ENCODE measurements at places on chromosomes 1 and 21.

DNA sequence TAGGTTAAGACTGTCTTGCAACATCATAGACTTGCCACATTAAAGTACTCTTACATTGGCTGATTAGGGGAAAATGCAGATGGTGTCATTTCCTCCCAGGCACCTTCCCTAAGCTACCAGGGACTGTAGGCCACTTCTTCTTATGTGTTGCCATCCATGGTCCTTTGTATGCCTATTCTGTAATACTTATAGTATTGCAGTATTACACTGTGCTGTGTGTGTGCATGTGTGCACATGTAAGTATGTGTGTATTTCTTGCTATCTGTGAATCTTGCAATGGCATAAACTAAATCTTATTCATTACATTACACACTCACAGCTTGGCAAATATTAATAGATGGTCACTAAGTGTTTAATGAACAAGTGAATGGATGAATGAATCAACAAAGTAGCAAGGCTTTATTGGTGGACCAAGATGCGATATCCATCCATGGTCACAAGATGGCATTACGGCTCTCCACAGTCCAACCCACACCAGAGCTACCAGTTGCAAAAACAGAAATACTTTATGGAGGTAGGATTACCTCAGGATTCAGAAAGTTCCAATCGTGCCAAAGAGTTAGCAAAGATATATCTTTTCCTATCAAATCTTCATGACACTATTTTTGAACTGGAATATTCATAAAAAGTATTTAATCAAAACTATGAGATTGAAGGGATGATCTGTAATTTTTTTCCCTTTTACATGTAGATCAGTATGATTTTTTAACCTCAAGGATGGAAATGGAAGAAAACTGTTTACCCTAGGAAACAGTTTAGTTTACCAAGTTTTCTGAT lies 160.2 kb downstream of the DENND1B start:
- no peaks in the 10 kb centered on the region for H3K27me3 ChIP-seq
- no peaks in the 10 kb centered on the region for H3K36me3 ChIP-seq
- H3K27ac ChIP-seq, result no peak overlapping the region

DNA sequence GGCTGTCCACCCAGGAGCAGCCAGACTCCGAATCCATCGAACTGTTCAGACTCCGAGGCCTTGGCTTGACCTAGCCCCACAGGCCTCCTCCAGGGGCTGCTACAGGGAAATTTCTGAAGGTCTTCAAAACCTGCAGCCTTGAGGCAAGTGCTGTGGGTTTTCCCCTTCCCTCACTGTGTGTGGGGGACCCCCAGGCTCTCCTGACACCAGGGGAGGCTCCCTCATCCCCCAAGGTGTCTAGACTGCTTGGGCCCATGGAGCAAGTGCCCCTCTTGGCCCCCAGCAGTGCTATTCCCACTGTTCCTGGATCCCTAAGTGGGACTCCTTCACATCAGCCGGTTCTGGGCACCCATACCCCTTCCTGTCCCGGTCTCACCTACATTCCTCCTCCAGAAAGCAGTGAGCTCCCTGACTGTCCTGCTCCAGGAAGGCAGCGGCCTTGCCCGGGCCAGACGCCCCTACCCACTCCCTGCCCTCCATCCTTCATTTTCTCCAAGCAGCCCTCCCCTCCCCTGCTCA lies 814 bp downstream of the PAQR7 start:
- no peak for DNase-seq
- H3K27ac ChIP-seq, result peak overlapping the region; percentile 73
- H3K4me3 ChIP-seq, result peak overlapping the region; percentile 88
- H3K4me1 ChIP-seq, result peaks cover 24% of the 10 kb centered on the region
- H3K36me3 ChIP-seq, result no peaks in the 10 kb centered on the region

- H3K4me3 ChIP-seq, result no peak overlapping the region
- H3K27me3 ChIP-seq, result peaks cover 2% of the 10 kb centered on the region
- no peaks in the 10 kb centered on the region for H3K4me1 ChIP-seq
- no peak overlapping the region for H3K27ac ChIP-seq
These were observed 345.3 kb upstream of the ADGRL2 start for GRCh38 chr1:81455481-81455880.

GRCh38 chr1:16921391-16922185 lies at the start of gene CROCC:
Gene CROCC, plus strand, starts transcription at chr1:16921931. Its CDS starts 88 bp downstream, at chr1:16922019.
- H3K4me3 ChIP-seq, result peak within 1 kb of the TSS; percentile 65
- H3K4me1 ChIP-seq, result peaks cover 20% of the 10 kb centered on the region
- H3K27ac ChIP-seq, result peak within 1 kb of the TSS; percentile 38
- no peaks in the 10 kb centered on the region for H3K27me3 ChIP-seq
- no peak for DNase-seq

DNA sequence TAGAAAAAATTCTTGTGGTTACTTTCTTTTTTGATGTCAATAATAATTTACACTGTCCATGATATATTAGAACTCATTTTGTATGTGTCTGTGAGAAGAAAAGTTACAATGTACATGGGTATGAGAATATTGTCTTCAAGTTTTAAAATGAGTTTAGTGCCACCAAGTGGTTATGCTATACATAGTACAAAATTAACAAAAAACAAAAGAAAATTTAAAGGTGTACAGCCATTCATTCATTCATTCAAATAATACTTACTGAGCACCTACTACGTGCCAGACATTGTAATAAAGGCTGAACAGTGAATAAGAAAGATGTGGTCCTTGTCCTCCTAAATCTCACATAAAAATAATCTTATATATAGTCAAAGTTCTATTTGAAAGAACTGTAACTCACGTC lies 27.7 kb downstream of the UCHL5 start:
- no peaks in the 10 kb centered on the region for H3K27me3 ChIP-seq
- H3K27ac ChIP-seq, result no peak overlapping the region
- no peak overlapping the region for H3K4me3 ChIP-seq
- peaks cover 14% of the 10 kb centered on the region for H3K36me3 ChIP-seq
- DNase-seq, result no peak
- peaks cover 10% of the 10 kb centered on the region for H3K4me1 ChIP-seq

DNA sequence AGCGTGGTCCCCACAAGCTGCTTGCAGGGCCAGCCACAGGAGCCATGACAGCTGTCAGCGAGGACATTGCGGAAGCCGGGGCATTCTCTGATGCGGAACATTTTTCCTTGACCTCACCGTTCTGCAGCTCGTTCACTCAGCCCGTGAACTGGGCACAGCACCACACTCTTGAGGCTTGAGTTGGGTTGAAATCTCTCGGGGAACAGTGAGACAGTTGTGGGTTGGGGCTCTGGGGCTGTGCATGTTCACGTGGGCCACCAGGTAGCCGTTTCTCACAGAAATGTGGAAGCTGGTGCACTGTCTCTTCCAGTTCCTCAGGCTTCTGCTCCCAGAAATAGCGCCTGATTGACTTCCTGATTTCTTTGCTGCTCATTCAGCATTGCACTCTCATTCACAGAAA lies 69.8 kb downstream of the SPSB1 start:
- peaks cover 2% of the 10 kb centered on the region for H3K36me3 ChIP-seq
- peaks cover 13% of the 10 kb centered on the region for H3K4me1 ChIP-seq
- DNase-seq, result peak; percentile 20
- H3K27me3 ChIP-seq, result no peaks in the 10 kb centered on the region
- H3K27ac ChIP-seq, result no peak overlapping the region
- peak overlapping the region; percentile 81 for H3K4me3 ChIP-seq

DNA sequence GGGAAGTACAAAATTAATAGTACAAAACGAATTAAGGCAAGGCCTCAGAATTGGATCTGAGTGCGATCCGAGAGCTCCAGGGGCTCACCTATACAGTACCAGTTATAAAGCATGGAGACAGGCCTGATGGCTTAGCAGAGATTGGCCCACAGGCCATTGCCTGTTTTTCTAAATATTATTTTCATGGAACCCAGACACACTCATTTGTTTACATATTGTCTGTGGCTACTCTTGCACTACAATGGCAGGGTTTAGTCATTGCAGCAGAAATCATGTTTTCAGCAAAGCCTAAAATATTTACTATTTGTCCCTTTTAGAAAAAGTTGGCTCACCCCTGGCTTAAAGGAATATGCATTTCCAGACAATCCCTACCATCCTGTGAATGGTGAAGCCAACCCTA lies 578.9 kb downstream of the PLPP3 start:
- no peak overlapping the region for H3K4me3 ChIP-seq
- H3K4me1 ChIP-seq, result peaks cover 5% of the 10 kb centered on the region
- H3K36me3 ChIP-seq, result no peaks in the 10 kb centered on the region
- no peaks in the 10 kb centered on the region for H3K27me3 ChIP-seq
- no peak for DNase-seq
- no peak overlapping the region for H3K27ac ChIP-seq

DNA sequence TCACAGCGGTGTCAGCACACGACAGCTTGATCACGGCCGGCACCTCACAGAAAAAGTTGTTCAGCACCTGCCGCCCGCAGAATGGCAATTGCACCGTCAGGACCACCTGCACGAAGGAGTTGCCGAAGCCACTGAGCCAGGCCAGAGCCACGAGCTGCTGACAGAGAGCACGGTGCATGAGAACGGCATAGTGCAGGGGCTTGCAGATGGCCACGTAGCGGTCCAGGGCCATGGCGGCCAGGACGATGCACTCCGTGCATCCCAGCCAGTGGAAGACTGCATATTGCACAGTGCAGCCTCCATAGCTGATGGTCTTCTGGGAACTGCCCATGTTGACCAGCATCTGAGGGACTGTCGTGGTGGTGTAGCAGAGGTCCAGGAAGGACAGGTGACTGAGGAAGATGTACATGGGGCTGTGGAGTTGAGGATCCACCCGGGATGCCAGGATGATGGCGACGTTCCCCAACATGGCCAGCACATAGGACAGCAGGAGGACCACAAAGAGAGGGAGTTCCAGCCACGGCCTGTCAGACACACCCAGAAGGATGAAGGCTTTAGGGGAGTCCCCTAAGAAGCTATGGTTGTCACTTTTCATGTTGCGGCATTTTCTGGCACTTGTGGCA lies 6.4 kb downstream of the OR2B11 start:
- no peak overlapping the region for H3K27ac ChIP-seq
- no peaks in the 10 kb centered on the region for H3K4me1 ChIP-seq
- H3K27me3 ChIP-seq, result peaks cover 3% of the 10 kb centered on the region

DNA sequence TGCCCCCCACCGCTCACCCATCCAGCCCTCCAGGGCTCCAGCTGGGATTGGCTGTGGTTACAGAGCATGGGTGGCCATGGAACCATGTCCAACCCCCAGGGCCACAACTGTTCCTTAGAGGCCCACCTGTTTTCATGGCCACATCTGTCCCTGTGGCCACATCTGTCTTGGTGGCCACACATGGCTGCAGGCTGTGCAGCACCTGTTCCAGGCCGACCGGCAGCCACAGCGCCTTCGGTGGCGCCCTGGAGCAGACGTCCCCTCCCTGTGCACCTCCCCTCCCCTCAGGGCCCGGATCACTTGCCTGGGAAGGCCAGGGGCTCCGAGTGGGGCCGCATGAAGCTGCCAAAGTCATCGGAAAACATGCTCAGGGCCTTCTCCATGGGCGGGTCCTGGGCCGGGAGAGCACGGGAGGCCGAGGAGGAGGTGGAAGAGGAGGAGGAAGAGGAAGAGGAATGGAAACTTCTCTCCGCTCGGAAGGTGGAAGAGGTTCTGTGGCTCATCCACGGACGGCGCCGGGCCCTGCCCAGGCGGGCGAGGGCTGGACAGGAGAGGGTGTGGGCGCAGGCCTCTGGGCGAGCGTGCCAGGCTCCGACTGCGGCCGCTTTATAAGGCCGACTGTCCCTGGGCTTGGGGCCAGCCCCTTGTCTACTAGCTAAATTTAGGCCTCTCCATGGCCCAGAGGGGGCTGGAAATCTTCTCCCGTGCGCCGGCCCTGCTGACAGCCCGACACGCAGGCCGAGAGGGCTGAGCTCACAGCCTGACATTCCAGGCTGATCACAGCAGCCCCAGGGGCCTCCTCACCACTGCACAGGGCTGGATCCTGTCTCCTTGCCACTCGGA lies at the start of gene HSPB7:
Gene HSPB7, minus strand, starts transcription at position 583 of the 843 bp plus-strand sequence. Its CDS starts 80 bp downstream, at position 503.
- H3K27me3 ChIP-seq, result peaks cover 8% of the 10 kb centered on the region
- H3K27ac ChIP-seq, result no peak within 1 kb of the TSS
- peaks cover 8% of the 10 kb centered on the region for H3K4me1 ChIP-seq
- H3K36me3 ChIP-seq, result no peaks in the 10 kb centered on the region
- H3K4me3 ChIP-seq, result no peak within 1 kb of the TSS

GRCh38 chr1:59819566-59820438 lies 5.1 kb downstream of the HOOK1 start:
- peaks cover 2% of the 10 kb centered on the region for H3K4me1 ChIP-seq
- H3K27ac ChIP-seq, result no peak overlapping the region
- no peak for DNase-seq
- H3K36me3 ChIP-seq, result no peaks in the 10 kb centered on the region

DNA sequence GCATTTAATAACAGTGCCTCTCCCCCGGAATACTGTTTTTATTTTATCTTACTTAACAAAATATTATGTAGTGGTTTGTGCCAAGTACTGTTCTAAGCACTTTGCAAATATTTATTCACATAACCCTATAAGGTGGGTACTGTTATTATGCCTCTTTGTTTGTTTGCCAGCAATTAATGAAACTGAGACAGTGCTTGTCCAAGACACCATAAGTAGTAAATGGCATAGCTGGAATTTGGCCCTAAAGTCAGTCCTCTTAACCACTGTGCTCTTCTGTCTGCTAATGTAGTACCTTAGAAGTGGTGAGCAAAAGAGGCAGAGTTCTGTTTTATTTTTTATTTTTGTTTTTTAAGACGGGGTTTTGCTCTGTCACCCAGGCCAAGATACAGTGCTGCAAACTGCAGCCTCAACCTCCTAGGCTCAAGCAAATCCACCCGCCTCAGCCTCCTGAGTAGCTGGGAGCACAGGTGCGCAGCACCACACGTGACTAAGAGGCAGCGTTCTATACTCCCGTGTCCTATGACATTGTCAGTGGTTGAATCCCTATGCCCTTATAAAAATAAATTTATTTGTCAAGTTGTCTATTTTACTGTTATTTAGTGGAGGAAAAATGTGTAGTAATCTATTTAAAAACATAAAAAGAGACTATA lies 165.8 kb downstream of the CLEC20A start:
- no peaks in the 10 kb centered on the region for H3K4me1 ChIP-seq
- H3K27ac ChIP-seq, result no peak overlapping the region
- no peak overlapping the region for H3K4me3 ChIP-seq
- peaks cover 4% of the 10 kb centered on the region for H3K27me3 ChIP-seq

- H3K36me3 ChIP-seq, result no peaks in the 10 kb centered on the region
- peaks cover 16% of the 10 kb centered on the region for H3K4me1 ChIP-seq
- no peak for DNase-seq
- no peaks in the 10 kb centered on the region for H3K27me3 ChIP-seq
These were observed 54.1 kb downstream of the TOMM20 start for GRCh38 chr1:235074523-235075047.

DNA sequence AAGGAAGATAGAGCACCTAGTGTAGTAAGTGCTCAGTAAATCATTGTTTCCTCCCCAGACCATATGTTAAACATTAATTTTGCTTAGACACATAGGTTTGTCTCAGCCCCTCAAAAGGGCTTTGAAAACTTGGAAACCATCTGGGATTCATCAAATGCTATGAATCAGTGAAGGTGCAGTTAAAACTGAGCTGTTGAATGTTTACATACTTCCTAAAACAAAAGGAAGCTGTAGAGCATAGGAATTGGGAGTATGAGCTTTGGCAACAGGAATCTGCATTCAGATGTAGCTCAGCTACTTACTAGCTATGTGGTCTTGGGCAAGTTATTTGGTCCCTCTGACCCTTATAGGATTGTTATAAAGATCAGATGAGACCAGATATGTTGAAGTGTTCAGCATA lies 18.7 kb upstream of the PODN start:
- H3K4me3 ChIP-seq, result no peak overlapping the region
- H3K36me3 ChIP-seq, result peaks cover 34% of the 10 kb centered on the region
- H3K27ac ChIP-seq, result no peak overlapping the region
- DNase-seq, result no peak

Measured in memory B cell (primary cell).